Posterior cingulate gyrus (tissue), 11 donors: ENCODE measurements at places on chromosomes 3 and 15.

DNA sequence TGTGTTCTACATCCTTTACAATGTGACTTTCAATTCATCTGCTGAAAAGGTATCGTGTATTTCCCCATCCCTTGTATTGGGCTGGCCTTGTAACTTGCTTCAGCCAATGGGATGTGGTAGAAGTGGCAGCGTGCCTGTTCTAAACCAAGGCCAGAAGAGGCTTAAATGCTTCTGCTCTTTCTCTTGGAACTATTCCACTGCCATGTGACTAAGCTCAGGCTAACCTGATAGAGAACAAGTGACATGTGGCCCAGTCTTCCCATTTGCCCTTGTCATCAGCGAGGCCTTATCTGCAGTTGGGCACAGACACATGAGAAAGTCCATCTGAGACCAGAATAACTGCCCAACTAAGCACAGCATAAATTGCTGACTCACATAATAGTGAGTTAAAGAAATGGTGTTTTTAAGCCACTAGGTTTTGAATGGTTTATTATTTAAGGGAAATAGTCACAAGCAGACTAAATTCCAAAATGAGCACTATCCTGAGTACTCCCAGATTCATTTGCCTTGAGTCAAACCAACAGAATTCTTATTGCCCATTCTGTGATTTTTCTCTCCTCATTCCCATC, 230.2 kb downstream of the CPNE4 start:
- DNase-seq, result no peak

DNA sequence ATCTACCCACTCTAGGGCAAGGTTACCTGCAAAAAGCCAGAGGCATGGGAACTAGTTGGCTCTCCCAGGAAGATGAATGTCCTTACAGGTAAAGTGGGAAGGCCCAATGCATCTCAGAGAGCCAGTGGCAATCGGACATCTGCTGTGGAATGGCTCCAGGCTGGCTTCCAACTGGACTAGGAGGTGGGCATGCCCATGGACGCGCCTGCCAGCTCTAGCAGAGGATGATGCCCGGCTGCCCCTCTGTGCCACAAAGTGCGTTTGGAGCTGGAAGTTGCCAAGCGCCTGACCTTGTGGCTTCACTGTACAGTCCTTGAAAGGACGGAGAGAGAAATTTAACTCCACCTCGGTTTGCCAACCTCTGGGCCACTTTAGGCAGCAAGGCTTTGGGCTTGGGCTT, 84.4 kb downstream of the NR2F2 start:
- DNase-seq, result no peak

DNA sequence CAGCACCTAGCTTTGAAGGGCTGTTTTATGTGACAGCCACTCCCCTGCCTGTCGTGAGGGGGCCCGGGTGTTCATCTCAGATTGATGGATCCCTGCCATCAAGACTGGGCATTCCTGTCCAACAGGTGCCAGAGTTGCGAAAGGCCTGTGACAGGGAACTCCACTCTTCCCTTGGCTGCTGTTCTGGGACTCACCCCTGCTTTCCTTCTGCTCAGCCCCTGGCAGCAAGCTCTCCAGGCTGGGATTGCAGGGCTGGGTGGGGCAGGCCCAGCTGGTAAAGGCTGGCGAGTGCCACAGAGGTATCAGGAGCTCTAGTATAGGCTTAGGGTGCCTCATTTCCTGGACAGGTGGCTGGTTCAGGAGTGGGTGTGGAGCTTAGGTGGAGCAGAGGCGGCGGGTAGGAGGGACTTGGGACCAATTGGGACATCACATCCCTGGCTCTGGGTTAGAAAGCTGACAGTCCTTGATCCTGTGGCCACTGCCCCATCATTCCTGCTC, at the start of gene PLA2G4B:
Gene PLA2G4B (plus strand): TSS at position 448 of the 498 bp plus-strand sequence. CDS start 67 bp downstream, outside the sequence.
- DNase-seq, result no peak

GRCh38 chr3:120560304-120561250, 35.6 kb upstream of the NDUFB4 start:
- DNase-seq, result no peak

DNA sequence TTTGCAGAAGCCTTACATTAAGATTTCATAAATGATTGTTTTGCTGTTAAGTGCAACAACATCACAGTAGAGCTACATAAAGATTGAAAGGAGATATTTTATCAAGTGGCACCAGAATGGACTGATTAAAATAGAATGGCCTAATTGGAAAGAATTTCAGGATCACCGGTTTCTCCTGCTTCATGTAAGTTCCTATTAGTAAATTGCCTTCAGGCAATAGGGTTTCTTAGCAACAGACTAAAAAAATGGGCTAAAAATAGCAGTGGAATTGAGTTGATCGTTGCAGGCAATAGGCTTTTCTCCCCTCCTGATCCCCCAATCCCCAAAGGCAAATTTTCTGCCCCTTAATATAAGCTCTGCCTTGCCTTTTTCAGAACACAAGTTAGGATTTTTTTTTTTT, 917 bp downstream of the LNP1 start:
- no peak for DNase-seq

DNA sequence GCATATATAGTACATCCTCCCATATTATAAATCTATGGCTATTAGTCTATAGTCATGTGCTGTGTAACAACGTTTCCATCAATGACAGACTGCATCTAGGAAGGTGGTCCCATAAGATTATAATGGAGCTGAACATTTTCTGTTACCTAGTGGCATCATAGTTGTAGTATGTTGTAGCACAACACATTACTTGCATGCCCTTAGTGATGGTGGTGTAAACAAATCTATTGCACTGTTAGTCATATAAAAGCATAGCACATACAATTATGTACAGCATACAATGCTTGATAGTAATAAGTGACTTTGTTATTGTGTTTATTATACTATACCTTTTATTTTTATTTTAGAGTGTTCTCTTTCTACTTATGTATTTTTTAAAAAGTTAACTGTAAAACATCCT, 37.4 kb upstream of the TNFSF10 start:
- DNase-seq, result no peak

- DNase-seq, result no peak
Measured at GRCh38 chr3:23952646-23953045, 7.6 kb downstream of the NR1D2 start.

DNA sequence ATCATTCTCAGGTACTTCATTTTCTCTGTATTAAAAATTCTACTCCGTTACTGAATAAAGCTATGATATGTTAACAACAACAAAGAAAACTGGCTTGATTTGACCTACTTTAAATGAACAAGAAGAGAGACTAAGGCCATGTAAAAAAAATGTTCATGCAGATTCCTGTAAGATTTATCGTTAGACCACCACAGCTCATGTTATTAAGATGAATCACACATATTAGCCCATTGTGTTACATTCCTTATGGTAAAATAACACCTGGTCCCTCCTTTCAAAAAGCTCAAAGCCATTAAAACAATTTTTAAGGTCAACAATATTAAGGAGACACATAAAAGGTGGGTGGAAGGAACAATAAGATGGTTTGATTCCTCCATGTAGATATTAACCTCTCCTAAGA, 6.3 kb downstream of the THOC7 start:
- DNase-seq, result no peak

DNA sequence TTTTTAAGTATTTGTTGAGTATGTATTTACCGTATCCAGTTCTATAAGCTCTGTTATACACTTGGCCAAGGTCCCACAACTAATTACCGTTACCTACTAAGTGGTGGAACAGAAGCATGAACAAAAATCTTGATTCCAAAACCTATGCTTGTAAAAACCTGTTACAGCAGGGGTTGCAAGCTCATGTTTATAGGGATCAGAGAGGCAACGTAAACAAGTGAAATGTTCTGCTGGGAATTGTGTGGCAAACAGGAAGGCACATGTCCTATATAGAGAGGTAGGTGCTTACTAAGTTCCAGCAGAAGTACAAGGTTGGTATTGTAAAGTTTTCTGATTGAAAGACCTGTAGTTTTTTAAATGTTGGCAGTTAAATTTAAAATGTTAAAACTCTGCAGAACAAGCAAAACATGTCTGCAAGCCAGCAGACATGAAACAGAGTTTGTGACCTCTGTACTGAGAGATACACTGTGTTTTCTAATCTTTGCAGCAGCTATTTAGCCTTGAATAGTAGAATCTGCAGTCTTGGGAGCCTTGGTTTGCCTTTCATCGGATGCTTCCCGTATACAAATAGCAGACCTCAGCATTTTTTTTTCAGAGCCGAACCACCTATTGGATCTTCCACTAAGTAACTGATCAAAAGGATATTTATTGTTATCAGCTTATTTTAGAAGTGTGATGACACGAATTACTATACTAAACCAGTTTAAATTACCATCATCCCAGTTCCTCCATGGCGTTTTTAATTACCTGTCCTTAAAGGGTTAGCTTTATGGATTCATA, 11.4 kb downstream of the IREB2 start:
- DNase-seq, result no peak
